Cerebellar nuclear complex (tissue), 1 donor: ENCODE measurements at places on chromosomes 3 and 15.

DNA sequence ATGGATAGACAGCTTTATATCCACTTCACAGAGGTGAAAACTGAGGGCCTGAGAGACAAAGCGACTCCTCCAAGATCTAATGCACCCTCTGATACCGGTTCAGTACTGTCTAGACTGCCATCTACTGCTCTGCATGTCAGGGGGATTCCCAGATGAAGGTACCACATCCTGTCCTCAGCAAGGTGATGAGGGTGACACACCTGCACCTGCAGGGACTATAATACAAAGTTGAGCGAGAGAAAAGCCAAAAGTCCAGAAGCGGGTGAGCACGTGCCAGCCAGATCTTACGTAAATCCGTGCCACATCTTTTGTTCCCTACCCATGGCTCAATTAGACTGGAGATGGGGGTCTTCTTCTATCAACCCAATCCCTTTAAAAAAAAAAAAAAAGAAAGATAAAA, 32.4 kb upstream of the HES1 start:
- no peak for DNase-seq

DNA sequence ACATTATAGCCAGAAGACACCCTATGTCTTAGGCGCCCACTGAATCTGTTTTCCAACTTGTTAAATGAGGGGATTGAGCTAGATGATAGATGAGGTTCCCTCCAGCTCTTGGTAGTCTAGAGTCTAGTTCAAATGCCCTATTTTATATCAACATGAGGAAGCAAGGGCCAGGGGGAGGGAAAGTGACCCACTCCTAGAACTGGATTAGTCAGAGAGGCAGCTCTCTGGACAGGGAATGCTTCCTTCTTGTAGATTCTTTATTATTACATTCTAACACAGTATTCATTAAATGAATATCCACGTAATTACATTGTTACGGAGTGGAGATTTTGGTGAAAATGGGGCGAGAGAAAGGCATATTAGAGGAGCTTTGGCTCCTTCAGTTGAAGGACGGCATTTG, 89.5 kb downstream of the RAD18 start:
- no peak for DNase-seq

DNA sequence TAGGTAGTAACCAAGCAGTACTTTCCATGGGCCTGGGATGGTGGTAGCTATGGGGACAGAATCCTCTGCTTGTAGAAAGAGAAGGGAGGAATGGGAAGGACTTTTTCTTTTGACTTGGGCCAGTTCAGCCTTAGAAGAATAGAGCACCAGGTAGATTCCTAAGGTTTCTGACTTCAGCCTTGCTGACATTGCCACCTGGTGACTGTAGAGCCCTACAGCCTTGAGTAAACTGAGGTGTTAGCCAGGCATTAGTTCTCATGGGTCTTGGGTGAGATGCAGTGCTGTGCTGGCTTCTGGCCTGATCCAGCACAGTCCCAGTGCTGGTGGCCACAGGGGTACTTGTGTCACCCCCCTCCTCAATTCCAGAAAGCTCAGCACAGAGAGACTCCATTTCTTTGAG, 171.1 kb downstream of the ZBBX start:
- no peak for DNase-seq

GRCh38 chr3:168981396-168981795, 682.1 kb downstream of the MECOM start:
- DNase-seq, result no peak

- no peak for DNase-seq
These were observed 42.9 kb upstream of the LMCD1 start for GRCh38 chr3:8458711-8459110.

GRCh38 chr15:32834156-32834555, 116.4 kb downstream of the GREM1 start:
- no peak for DNase-seq

DNA sequence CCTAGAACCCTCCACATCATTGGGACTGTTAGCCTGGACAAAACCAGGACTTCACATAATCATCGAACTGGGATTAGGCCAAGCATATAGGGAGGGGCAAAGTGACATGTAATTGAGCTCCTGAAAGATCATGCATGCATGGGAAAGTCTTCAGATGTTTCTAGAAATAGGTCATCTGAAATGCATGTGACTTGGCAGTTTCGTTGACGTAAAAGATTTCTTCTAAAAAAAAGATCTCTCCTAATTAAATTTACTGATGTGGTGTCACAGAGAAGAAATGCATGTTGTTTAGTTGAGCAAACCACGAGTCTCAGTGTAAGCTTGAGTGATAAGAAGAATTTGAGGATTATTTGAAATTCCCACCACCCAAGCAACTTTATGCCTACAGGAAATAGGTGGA, 70.0 kb upstream of the LIMD1 start:
- DNase-seq, result no peak

- no peak for DNase-seq
These were observed 74.5 kb downstream of the TLE3 start for GRCh38 chr15:70023064-70023768.

- DNase-seq, result no peak
These were observed 133.2 kb upstream of the TOPAZ1 start for GRCh38 chr3:44108481-44108880.

GRCh38 chr3:38611866-38612265, 37.6 kb downstream of the SCN5A start:
- DNase-seq, result no peak

DNA sequence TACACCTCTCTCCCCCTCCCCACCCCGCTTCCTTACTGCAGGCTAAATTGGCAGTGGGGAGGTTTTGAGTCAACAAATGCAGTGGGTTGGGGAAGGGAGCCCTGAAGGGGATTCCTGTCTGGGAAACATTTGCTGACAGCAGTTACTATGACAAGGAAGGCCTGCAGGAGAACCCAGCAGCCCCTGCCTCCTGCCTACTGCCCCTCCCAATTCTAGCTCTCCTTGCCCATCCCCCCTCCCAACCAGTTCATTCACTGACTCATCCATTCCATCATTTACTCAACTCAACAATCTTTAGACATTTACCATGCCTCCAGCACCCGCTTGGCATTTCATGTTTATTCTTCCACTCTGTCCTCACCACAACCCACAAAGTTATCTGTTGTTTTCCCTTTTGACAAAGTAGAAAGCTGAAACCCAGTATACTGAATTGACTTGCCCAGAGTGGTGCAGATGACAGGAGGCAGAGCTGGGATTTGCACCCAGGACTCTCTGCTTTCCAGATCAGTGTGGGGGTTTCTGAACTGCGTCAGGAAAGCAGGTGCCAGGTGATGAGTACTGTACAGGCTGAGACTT, 75.0 kb downstream of the MAGEF1 start:
- DNase-seq, result no peak

- no peak for DNase-seq
These were observed 470.5 kb downstream of the EPHA3 start for GRCh38 chr3:89577637-89578530.

DNA sequence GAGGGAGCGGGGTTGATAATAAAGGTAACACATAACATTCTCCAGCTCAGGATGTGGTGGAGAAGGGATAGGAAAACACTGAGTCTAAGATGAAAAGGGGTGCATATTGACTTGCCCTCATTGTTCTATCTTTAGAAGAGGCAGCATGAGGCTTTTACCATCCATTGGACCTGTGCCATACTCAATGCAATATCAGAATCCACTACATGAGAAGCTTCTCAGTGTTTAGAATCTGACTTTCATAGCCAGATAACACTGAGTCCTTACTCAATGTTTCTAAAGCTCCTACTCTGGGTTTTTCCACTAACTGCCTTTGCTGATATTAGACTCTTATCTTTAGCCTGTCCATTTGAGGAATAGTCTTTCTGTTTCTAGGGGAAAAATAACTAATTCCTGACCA, 24.3 kb upstream of the GADL1 start:
- DNase-seq, result no peak

- DNase-seq, result no peak
These were observed 177.3 kb downstream of the GAP43 start for GRCh38 chr3:115800489-115801075.

DNA sequence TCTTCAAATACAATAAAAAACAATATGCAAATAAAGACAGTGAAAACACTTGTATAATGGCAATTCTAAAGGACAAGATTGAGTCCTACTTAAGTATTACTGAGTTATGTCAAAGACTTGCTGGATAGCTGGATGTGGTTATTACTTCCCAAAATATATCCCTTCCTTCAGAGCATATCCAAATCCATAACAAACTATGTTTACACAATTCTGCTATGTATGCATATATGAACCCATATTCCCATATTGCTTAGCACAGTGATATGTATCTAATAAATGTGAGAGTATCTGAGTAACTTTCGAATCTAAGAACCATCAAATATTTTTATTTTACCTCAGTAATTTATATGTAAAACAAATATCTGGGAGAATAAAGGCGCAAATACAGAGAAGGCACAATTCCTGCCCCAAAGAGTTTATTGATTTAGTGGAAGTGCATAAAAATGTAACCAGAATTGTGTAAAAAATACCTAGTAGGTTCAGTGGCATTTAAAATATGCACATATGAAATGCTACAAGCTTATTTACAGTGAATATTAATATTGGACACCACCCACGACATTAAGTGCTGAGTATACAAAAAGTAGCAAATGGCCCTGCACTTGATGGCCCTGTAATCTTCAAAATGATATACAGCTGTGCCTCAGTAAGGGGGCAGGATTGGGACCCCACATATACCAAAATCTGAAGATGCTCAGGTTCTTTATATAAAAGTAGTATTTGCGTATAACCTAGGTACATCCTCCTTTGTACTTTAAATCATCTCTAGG, 37.1 kb downstream of the TMEM212 start:
- DNase-seq, result no peak

DNA sequence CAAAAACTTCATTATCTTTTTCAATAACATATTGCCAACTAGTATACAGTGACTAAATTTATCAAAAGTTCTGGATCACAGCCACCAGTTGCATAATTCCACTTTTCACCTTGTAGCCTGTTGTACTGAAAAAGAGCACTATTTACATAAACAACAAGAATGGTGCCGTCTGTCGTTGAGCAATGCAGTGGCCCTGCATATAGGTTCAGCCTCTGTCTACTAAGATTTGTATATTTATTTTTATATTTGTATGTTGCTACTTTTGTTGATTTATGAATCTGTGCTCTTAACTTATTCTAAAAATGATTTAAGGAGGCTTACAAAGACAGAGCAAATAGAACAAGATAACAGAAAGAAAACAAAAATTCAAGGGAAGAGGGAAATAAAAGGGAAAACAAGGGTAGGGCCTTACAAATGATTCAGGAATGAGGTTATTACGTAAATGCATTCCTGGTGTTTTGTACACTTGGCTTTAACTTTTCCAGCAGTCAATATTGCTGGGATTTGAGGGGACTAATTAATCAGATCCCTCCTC, 257.6 kb upstream of the STT3B start:
- no peak for DNase-seq
